Activated naive CD4-positive, alpha-beta T cell treated with Interleukin-2 at 50 U/mL for 16 hours (primary cell): ENCODE measurements at places on chromosomes 12 and 14.
A peak's percentile ranks its signal among the peaks of the same experiment; 100 is the strongest.

- no peak for DNase-seq
These were observed 72.8 kb downstream of the KIF26A start for GRCh38 chr14:104211215-104211614.

DNA sequence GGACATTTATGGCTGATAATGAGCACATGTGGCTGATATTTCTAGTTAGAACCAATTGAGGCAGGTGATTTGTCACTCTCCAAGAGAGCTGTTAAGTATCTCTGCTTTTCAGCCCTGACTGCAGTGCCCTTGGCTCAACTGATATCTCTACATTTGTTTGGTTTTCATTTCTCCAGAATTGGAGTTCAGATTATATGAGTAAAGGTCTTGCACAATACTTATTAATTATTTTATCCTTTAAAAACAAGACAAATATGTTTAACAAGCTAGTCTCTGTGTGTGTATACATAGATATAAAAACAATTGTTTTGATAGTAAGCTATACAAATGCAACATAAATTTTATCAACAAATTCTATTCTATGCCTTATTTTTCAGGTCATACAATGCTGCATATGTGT is 105.2 kb downstream of the BRMS1L start:
- DNase-seq, result no peak

GRCh38 chr14:81430235-81430634 is 30.1 kb upstream of the STON2 start:
- DNase-seq, result no peak

DNA sequence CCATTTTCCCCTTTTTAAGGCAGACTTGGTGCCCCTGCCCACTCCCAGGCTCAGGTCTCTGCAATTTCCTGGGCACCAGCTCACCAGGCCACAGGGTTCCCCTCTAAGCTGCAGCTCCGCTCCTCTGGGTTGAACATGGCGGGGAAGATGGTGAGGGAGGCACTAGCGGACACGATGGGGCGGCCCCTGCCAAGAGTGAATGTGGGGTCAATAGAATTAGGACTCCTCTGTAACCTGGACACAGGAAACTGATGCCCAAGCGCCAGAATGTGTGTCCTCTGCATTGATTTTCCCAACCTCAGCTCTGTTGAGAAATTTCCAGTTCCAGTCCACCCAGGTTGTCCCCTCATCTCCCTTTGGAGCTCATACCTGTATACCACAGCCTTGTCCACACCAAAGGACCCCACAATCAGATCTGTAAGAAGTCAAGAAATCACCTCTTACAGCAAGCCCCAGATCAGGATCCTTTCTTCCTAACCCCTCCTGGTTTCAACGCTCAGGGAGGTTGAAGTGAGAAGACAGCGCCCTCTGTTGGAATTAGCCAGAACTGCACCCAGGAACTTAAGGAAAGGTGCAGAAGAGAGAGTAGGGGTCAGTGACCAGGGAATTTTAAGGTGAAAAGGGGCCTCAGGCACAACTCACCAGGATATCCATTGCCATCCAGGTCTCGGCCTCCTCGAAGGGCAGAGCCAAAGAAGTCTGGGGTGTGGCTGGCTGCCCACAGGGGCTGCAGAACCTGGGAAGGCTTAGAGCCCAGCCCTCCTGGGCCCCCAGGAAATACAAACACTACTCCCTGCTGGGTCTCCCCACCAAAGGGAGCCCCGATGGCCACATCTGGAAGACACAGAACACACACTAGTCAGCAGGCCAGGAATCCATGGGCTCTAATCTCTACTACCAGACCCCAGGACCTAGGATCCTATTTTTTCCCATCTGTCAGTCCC is 14.7 kb downstream of the ITGA5 start:
- DNase-seq, result peak; percentile 69

GRCh38 chr14:55253276-55253675 is 17.9 kb upstream of the FBXO34 start:
- no peak for DNase-seq

DNA sequence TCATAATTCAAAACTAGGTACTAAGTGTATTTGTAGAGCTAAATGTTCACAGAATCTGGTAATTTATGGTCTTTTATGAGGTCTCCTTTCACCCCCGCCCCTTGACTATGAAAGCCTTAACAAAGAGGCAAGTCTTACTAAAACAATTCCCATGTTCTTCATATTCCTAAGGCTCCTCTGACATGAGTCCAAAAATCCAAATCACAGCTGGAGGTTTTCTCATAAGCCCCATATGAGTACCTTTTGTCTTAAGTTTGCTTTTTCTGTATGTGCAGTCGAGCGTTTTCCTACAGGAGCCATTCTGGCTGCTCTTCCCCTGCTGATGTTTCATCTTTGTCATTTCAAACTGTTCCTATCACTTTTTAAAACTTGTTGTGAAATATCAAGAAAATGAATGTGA is 55.2 kb downstream of the SIX1 start:
- no peak for DNase-seq

DNA sequence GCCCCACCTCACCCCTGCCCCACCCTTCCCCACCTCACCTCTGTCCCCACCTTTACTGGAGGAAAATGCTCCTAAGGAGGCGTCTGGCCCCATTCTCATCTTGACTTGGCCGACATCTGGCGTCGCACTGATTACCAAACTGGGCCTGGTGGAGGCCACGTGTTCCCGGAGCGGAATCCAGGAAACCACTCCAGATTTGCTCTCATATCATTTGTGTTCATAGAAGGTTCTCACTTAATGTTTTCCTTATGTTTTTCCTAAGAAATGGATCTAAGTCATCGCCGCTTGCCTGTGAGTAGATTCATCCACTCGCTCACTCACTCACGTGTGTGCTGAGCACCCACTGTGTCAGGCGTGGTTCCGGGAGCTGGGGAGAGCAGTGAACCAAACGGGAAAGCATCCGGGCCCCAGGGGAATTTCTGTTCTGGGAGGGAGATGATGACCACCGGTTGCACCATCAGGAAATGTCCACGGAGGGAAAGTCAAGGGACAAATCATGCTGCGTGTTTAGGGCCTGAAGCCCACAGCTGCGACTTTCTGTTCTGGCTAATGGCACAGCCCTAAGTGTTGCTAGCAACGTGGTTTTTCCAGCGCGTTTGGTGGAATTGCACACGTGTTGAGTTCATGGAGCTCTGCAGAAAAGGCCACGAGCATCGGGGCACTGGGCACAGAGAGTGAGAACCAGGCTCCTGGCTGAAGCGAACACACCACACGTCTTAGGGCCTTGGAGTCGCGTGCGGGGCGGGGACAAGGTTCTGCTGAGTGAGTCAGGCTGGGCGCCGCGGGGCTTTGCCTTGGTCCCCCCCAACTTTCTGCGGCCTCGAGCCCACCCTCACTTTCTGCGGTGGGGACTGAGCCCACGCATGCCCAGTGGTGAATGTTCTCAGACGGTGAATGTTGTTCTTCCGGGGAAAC is 57.7 kb downstream of the ADGRD1 start:
- no peak for DNase-seq

DNA sequence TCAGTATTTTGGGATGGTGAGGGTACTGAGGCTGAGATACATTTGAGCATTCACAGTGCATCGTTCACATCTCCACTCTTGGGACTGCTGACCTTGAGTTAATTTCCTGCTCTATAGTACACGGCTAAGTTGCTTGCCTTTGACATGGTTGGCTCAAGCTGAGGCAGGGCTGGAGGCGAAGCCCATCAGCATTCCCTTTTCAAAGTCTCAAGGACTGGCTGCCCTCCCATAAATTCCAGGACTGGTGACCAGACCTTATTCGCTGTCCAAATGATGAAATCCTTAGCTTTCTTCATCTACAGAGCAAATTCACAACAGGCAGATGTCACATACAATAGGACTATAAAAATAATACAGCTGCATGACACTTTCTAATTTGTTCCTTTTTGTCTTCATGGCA is 85.9 kb downstream of the SSPN start:
- DNase-seq, result no peak

DNA sequence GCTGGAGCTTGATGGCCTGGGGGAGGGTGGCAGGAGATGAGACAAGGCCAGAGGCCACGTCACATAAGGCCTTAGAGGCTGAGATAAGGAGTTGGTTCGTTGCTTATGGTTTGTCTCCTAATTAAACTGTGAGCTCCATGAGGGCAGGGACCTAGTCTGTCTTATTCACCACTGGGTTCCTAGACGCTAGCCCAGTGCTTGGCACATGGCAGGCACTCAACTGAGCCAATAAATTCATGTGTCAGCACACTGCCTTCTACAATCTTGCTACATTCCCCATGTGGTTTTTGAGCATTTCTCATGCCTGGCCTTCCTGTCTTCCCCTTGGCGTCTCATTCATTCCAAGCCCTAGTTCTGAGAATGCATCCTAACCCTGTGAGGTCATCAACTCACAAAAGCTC is 92.5 kb upstream of the MED13L start:
- no peak for DNase-seq

GRCh38 chr14:94113073-94113472 is 2.5 kb downstream of the IFI27 start:
- DNase-seq, result no peak

DNA sequence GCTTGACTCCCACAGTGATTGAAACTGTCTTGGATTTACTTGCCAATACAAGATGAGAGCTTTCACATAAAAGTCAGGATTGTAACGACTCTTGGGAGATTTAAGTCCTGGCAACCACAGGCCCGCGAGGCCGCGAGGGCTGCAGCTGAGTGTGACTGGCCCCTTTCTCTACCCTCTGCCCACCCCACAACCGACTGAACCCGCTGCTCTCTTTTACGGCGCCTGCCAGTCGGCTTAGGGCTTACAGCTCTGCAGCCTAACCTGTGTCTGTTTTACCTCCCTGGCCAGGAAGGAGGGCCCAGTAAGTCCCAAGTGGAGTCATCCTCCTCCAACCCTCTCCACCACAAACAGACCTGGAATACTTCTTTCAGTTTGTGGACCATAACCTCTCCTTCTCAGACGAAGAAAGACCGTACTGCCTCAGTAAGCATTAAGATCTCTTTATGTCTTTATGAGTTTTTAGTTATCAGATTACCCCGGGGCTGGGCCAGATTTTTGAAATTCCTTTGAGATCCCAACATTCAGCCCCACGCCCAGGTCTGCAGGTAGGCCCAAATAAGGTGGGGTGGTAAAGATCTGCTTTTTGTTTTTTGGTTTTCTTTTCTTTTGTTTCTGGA is 12.6 kb upstream of the TIGAR start:
- DNase-seq, result no peak

- no peak for DNase-seq
These were observed 142.7 kb downstream of the TMEM117 start for GRCh38 chr12:43978556-43978955.

DNA sequence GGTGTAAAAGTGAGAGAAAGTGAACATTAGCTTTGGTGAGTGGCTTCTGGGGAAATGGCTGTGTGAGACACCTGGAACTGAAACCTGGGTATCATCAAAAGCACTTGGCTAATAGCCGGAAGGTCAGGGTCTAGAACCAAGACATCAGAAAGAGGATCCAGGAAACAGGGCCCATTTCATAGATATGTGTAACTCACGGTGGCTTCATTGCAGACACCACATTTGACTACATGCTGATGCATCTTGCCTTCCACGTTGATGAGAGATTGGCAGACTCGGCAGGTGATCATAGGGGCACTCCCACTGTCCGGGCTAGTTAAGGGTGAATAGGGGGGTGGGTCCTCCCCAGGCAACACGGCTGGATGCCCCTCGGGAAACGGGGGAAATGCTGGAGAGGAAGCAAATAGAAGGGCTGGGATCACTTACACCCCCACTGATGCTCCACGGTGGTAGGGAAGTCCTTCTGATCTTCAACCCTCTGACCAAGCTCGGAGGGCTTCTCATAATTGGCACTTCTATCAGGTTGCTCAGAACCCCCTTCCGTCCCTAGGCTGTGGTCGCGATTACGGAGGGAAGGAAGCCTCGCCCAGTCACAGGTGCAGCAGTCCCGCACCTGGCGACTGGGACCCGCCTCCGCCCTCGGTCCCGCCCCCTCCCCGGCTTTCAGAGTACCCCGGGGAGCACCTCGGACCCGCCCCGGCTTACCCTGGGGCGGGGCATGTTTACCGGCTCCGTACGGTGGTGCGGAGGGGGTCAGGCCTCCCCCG is 593 bp downstream of the PIP4P1 start:
- DNase-seq, result peak; percentile 52

DNA sequence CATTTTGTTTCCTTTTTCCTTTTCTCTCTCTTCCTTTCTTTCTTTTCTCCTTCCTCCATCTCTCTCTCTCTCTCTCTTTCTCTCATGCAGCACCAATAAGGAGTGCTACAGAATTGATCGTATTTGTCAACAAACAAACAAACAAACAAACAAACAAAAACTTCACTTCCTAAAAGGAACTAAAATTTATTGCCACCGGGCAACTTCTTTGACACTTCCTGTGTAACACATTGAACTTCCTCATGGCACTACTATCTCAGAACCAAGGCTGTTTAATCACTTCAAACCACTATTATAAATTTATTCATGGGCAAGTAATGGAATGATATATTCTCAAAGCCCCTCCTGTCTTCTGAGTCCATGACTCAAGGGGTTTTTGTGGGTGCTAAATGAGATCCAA is 51.3 kb downstream of the SERPINA3 start:
- DNase-seq, result no peak

DNA sequence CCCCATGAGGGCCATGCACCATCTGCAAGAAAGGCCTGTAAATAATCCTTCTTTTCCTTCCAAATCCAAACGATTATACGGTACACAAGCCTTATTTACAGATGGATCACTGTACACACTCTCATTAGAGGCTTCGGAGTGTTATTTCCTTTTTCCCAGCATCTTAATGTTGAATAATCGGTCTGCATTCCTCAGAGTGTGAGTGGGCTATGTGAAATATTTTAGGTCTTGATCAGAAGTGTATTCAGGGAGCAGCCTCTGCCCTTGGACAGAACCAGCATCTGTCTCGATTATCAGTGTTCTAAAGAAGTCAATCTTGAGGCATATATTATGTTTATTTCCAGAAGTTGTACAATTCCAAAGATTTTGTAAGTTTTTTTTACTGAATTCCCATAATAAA is 340.6 kb downstream of the SEC23A start:
- no peak for DNase-seq

DNA sequence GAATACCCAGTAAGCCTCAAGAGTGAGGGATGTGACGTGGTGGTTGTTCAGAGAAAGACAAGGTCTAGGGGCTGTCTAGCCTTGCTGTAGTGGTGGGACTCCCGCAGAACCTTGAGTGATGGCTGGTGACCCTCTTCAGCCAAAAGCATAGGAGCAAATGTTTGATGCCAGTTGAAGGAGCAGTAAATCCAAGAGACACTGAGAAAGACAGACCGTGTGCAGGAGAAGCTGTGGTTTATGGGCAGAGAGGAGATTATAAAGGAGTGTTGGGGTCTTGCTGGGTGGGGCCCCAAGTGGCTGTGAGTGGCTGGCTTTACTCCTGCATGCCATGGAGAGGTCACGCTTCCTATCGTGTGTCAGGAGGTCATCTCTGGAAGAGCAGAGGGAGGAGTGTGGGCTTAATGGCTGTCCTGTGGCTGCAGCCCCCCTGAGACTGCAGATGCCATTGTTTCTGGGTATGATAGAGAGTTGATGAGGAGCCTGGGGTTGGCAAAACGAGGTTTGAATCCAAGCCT is 152.0 kb upstream of the CCND2 start:
- no peak for DNase-seq
